Amygdala (tissue), 56 donors: ENCODE measurements at places on chromosomes 3 and 15.

DNA sequence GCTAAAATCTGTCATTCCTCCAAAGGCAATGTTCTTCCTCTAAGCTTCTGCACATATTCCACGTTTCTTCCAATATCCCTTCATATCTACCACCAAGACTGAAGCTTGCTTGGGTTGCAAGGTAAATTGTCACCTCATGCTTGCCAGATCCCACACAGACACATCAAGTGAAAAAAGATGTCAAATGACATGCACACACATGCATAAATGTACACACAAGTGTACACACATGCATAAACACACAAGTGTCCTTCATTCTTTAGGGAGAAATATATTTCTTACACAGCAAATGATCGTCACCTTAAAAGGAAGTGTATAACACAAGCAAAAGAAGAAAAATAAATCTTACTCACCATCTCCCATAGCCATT is 59.4 kb downstream of the CLASP2 start:
- no peak for DNase-seq

DNA sequence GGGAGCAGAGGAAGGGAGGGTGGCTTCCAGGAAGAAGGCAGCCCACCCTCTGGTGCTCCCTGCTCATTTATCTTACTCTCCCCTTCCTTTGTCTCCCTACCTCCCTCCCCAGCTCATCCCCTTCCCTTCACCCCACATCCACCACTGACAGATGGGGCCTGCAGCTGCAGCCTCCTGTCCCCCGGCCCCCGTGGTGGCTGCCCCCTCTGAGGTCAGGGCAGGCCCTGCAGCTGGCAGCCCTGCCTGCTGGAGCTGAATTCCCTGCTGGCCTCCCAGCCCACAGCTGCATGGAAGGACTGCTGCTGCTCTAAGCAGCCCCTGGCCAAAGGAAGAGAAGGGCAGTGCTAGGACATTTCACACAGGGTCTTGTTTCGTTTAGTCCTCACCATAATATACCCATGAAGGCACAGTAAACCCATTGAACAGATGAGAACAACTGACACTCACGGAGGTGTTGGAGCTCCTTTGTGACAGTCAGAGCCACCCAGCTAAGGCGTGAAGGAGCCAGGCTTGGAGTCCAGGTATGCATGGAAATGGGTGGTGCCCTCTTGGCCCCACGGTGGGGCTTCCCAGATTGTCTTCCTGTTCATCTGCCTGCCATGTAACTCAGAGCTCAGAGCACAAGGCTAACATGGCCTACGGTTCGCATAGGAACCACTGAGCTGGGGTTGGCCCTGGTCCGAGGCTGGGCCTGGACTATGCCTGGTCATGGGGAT is 121.7 kb upstream of the PRR20G start:
- no peak for DNase-seq

DNA sequence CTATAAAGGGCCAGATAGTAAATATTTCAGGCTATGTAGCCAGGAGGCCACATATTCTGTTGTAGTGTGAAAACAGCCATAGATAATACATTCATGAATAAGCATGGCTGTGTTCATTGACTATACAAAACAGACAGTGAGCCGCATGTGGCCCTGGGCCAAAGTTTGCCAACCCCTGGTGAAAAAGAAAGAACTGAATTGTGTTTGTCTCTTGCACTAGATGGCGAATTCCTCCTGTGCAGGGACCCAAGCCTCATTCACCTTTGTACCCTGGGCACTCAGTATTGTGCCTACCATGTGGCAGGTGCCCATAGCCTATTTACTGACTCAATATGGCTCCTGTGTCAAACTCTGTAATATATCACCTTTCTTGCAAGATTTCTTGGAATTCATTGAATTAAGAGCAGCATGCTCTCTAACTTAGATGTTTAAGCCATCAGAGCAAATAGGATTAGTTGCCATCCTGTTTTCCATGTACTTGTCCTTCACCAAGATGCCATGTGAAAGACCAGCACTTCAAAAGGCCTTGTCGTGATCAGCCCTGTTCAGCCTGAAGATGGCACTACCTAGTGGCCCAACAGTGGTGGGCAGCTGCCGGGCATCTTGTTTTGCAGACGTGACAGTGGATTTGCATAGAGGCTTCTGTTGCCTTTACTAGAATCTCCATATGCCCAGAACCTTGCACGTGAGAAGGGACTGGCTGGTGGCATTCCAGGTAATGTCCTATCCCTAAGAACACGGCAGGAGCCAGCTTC is 50.9 kb upstream of the CMTM7 start:
- no peak for DNase-seq

DNA sequence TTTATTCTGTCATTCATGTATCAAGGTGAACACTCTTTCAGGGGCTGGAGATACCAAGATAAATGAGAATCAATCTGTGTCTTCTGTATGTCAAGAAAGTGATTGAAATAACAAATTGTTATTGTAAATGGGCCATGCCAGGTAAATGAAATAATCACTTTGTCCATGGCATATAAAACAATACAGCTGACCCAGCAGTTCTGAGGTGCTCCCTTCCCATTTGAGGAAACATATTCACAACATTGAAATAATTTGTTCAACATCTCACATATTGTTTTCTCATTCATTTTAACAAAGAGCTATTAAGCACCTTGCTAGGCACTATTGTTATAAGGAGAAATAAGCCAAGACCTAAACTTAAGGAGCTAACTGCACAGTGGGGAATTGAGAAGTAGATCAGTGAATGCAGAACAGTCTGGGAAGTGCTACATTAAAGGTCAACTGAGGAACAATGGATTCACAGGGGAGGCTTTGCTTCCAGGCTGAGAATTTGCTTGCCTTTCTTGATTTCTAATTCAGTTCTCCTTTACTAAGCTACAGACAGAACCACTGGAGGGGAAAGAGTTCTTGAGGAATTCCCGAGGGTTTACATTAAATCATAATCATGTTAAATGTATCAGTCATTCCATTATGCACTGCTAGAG is 806.3 kb upstream of the ARPP21 start:
- DNase-seq = no peak

DNA sequence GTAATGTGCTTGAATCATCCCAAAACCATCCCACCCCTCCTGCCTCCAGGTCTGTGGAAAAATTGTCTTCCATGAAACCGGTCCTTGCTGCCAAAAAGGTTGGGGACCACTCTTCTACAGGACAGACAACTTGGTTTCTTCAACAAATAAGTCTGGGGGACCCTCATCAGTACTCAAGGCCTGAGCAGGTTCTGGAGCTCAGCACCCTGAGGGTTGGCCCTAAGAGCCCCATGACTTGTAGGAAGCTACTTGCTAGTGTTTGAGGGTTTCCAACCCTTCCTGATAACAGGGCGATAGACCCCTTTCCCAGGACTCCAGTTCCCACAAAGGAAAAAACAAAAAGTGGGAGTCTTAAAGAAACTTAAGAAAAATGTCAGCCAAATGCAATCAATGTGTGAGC is 52.9 kb upstream of the SLCO2A1 start:
- no peak for DNase-seq

- DNase-seq = no peak
Measured at GRCh38 chr15:98142572-98142971, 182.1 kb downstream of the ARRDC4 start.

GRCh38 chr15:68608206-68608843 is 29.5 kb downstream of the CORO2B start:
- peak; percentile 46 for DNase-seq

GRCh38 chr15:94070356-94071295 is 160.7 kb upstream of the MCTP2 start:
- no peak for DNase-seq

- no peak for DNase-seq
Measured at GRCh38 chr3:50930371-50931208, 255.9 kb downstream of the DOCK3 start.
